T-helper 1 cell (primary cell): ENCODE measurements at places on chromosomes 3 and 15.

- no peak for DNase-seq
Measured at GRCh38 chr15:60721257-60721626, 242.3 kb upstream of the ICE2 start.

DNA sequence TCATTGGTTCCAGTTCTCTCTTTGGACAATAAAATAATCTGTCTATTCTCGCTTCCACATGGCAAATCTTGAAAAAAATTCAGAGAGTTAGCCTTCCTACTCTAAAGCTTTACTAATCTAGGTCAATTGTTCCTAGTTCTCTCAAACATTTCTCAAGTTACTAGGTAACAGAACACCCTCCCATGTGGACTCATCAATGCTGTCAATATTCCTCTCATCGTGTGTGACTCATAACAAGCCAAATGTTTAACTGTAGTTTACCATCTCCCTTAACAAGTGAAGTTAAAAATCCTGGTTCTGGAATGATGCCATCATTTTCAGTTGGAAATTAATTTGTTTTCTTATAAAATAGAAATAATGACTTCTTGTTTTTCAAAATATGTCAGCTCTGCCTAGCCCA is 438.6 kb downstream of the ROBO1 start:
- DNase-seq: no peak

DNA sequence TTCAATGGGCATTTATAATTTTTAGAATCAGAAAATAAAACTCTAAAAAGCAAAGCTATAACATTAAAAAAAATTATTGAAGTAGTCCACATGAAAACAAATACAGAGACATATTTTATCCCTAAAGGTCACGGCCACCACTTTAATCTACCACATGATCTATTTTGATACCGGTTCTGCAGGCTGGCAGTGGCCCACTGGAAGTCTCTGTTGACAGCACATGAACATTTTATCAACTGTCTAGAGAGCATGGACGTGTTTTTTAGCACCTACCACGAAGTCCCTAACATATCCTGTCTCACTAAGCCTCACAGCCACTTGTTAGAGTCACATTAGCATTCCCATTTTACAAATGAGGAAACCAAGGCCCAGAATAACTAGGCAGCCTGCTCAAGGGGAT is 1.8 kb upstream of the CPA3 start:
- DNase-seq: no peak

DNA sequence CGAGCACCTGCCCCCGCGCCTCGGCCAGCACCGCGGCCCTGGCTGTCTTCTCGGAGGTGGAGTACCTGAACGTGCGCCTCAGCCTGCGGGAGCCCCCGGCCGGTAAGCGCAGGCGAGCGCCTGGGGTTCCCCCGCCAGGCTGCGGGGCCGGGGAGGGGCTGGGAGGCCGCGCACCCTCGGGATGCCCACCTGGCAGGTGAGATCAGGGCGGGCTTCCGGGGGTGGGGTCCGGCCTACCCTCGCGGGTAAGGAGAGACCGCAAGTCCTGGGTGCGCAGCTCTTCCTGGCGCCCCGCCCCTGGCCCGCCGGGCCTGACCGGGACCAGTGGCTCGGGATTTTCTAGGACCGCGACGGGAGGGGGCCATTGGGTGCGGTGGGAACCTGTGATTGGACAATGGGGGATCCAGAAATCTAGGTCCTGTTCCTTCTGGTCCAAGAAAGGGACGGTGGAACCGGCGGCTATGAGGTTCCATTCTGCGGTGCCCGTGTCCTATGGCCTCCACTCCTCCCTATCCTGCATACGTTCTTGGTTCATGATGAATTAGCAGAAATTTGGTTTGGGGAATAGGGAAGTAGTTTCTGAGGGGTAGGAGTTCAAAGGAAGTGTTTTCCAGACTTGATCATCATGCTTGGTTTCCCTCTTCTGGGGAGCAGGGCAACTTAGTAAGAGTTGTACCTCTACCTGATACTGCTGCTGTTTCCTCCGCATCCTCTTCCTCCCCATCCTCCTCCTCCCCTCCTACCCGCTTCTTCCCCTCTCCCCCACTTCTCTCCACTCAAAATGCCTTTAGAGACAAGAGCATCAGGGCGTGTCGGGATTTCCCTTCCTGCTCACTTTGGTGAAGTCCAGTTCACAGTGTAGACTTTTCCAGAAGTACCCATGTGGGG is 808 bp downstream of the ARRDC4 start:
- DNase-seq: peak; percentile 2

- no peak for DNase-seq
Measured at GRCh38 chr3:179687967-179688535, 35.2 kb downstream of the USP13 start.
